ENCODE measurements at places on chromosomes 11 and 22.

GRCh38 chr22:43550024-43550620, 138.3 kb downstream of the MPPED1 start:
- DNase-seq = no peak

- no peak for DNase-seq
These were observed 1.0 kb downstream of the CABP4 start for GRCh38 chr11:67456068-67456705.

- DNase-seq = no peak
These were observed 50.1 kb upstream of the PHOX2A start for GRCh38 chr11:72293910-72294615.

DNA sequence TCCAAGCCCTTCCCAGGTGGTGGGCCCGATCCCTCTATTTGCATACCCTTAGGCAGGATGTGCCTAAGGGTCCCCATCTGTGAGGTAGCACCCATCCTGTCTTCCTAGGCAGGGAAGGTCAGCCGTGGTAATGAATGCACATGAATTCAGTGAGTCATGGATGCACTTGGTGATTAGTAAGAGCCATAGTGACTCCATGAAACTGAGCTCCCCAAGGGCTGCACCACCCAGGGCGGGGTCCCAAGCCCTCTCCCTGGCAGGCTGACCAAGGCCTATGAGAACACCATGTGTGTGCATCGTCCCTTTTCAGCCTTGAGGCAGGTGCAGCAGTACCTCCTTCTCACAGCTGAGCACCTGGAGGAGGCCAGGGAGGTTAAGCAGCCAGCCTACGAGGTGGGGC, 15.6 kb upstream of the SUSD2 start:
- no peak for DNase-seq

- DNase-seq = no peak
These were observed 37.8 kb downstream of the ZNF143 start for GRCh38 chr11:9498457-9499078.

DNA sequence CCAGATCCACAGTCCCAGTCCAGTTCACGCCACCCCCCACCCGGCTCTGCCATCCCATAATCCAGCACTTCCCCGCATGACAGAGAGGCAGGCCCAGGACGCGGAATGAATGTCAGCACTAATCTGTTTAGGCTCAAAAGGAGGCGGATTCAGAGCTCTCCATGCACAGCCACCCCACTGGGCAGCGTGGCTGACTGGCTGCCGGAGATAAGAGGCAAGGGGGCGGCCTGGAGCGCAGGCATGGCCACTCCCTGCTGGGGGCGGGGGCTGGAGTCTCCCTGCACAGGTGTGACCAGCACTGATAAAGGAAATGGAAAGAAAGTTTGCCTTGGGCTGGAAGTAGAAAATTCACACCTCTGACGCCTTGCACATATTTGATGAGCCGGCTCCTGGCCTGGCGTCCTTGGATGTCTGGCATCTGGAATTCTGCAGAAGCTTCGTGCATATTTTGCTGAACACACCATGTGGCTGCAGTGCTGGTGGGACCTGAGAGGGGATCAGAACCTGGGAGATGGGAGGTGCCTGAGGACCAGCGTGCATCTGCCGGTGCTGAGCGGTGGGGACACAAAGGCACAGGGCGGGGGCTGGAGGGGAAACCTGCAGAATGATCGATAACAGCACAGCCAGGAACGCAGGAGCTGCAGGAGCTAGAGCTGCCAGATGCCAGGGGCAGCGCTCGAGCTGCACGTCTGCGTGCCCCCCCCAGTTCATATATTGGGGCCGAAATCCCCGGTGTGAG, 344.4 kb downstream of the CTTN start:
- DNase-seq = no peak

- DNase-seq = no peak
These were observed 46.9 kb downstream of the MICAL2 start for GRCh38 chr11:12157241-12157661.

GRCh38 chr22:30326255-30326705, 461 bp downstream of the TBC1D10A start:
- DNase-seq = peak; percentile 22

DNA sequence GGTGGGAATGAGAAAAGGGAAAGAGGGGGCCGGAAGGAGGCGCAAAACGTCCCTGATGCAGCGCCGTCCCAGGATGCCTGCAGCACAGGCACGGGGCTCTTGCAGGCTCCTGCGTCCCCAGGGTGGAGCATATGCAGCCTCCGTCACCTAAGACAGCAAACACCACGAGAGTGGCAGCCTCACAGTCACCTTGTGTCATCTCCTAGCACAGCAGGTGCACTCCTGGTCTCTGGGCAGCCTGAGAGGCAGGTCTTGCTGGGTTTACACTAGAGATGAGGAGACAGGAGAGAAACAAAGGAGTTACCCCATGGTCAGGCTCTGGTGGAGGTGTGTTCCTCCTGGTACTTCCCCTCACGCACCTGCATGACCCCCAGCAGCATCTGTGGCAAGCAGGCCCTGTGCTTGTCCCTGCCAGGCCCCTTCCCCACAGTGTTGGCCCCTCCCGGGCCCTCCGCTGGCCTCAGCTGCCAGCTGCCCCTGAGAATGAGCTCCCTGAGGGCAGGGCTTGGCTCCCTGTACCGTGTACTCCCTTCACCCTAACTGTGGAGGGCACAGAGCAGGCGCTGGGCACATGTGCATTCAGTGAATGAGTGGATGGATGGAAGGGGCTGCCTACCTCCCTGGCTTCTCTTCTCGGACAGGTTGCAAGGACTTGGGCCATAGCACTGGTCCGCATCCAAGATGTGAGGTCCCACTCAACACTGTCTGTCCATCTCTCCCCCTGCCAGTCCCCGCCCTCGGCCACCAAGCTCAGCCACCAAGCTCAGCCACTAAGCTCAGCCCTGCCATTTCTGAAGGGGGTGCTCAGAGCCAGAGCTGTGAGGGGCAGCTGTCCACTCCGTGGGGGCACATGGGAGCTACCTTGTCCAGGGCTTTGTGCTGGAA, 988.6 kb downstream of the BRD1 start:
- DNase-seq = no peak

DNA sequence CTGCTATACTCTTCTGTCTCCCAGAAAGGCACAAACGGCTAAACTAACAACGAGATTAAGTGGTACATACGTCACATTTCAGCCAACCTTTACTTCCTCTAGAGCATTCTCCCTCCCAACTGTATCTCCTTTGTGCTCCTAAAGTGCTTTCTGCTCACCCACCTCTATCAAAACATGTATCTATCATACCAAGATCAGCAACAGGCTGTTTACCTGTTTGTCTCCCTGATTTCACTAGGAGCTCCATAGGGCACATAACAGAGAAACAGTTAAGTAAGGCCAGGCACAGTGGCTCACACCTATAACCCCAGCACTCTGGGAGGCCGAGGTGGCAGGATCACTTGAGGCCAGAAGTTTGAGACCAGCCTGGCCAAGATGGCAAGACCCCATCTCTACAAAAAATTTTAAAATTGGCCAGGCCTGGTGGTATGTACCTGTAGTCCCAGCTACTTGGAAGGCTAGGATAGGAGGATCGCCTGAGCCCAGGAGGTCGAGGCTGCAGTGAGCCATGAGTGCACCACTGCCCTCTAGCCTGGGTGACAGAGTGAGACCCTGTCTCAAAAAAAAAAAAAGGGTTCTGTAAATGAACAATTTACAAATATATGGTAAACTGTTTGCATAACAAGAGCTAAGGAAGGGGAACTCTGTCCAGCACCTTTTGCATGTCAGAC, 2.8 kb downstream of the NDUFC2 start:
- DNase-seq = no peak

DNA sequence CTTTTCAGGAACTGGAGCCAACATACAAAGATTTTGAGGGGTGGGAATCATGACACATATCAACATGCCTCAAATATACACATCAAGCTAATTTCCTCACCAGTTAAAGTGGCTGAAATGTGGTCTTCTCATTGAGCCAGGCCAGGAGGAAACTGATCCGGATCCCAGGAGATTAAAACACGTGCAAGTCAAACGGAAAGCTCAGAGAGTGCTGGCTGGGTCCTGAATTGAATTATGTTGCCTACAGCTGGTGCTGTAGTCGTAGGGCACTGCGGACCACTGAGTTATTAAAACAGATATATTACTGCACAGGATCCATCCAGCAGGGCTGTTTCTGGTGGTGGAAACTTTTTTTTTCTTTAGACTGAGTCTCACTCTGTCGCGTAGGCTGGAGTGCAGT, 14.1 kb upstream of the WNT7B start:
- no peak for DNase-seq

GRCh38 chr11:76320929-76321328, 60.0 kb downstream of the THAP12 start:
- DNase-seq = no peak

DNA sequence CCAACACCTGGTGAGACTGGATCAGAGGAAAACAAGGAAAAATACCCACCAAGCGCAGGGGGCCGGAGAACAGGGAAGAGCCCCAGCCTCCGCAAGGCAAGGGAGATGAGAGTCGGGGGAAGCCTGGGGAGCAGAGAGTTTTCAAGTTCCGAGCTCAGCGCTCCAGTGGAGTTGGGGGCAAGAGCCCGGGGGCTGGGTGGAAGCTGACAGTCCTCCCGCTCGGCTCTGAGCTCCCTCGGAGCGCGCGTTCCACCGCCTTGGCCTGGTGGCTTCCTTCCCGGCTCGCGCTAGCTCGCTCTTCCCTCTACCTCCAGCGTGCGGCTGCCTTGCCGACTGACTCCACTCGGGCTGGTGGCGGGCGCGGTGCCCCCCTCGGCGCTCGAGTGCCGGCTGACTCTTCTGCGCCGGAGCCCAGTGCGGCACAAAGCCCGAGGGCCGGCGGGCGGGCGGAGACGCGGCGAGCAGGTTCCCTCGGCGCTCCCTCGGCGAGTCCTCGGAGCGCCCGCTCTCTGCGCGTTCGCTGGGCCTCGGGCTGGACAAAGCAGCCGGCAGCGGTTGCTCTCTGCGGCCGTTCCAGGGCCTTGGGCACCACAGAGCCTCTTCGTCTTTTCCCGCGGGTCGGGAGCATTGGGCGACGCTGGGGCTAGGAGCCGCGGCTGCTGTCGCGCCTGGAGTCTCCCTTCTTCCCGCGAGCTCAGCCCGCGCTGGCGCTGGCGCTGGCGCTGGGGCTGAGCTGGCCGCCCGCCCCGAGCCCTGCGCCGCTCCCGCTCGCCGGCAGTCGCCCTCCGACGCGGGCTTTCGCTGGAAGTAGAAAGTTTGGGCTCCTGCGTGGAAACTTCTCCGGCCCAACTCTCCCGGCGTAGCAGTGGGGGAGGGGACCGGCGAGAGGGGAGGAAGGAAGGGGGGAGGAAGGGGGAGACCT, 1.0 kb downstream of the PAX6 start:
- DNase-seq = no peak

GRCh38 chr11:67680696-67681470, 6.5 kb upstream of the ALDH3B2 start:
- DNase-seq = no peak

DNA sequence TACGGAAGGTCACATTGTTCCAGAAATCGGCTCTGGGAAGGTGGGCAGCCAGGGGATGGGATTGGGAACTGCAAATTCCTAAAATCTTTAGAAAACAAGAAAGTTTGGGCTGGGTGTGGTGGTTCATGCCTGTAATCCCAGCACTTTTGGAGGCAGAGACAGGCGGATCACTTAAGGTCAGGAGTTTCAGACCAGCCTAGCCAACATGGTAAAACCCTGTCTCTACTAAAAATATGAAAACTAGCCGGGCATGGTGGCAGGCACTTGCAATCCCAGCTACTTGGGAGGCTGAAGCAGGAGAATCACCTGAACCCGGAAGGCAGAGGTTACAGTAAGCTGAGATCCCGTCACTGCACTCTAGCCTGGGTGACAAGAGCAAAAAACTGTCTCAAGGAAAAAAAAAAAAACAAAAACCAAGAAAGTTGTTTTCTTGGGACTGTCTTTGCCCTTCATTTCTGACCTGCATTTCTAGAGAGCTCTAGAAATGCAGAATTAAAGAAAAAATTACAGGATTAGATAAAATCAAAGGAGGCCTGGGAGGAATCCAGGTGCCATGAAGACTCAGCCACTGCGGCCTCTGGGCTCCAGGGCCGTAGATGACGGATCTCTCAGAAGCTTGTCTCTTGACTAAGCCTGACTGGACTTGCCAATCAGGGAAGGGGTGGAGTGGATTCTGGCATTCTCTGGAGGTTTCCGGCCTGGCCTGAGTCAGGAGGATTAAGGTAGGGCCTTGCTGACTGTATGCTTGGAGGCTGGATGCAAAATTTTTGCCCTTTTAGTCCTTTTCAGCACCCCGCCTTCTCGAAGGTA, 5.3 kb upstream of the MALAT1 start:
- DNase-seq = peak; percentile 16

- DNase-seq = no peak
These were observed 24.3 kb downstream of the KCNQ1OT1 start for GRCh38 chr11:2675540-2675939.

- DNase-seq = no peak
These were observed 579.7 kb upstream of the CCDC90B start for GRCh38 chr11:83865636-83866461.

- no peak for DNase-seq
These were observed 43.4 kb downstream of the PISD start for GRCh38 chr22:31618471-31619176.

- no peak for DNase-seq
These were observed 232.8 kb downstream of the LARGE1 start for GRCh38 chr22:33687464-33687863.

DNA sequence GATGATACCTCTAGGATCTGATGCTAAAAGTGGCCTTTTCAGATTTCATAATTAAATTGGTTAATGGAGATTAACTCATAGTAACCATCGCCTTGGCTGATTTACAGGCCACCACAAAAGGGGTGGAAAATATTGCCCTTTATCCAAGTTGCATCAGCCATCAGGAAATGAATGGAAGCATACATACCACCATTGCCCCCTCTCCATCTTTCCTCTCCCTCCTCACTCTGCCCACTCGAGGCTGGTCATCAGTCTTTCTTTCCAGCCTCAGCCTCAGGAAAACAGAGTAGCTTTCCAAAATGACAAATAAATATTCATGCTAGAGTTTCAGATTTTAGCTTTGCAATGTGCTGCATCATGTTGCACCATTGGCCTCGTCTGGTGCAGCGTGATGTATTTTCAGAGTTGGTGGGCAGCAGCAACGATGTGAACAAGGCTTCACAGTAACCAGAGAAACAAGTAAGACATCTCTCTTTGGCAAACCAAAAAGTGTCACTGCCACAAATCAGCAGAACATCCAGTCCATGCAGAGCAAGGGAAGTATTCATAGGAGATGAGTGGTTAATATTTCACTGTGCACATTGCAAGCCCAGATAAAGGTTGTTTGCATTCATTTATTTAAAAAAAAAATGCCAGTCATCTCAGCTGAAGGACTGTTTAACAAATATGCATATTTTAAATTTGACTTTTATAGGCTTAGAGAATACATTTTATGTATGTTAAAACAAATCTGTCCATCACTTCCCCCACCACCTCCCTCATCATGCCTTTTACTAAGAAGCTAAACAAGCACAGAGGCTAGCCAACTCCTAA, 136.7 kb upstream of the FAT3 start:
- no peak for DNase-seq

DNA sequence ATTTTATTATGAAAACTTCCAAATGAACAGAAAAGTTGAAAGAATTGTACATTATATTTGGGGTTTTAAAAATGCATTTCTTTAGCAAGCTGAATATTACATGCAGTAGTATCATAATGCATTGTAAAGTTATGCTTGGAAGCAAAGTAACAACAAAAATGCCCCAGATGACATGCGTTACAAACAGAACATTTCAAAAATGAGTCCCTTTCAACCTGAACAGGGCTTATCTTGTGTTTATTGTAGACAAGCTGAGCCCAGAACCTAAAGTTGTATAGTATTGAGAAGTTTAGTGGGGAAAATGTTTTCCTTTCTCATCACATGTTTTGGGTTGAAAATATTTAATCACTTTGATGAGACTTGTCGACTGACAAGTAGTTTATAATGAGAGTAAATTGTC, 68.8 kb downstream of the CECR2 start:
- no peak for DNase-seq

- DNase-seq = no peak
These were observed 14.7 kb downstream of the IGLL1 start for GRCh38 chr22:23565305-23565914.

- DNase-seq = no peak
These were observed 187.4 kb downstream of the MYO18B start for GRCh38 chr22:25929321-25929878.

Measured in CD4-positive, alpha-beta T cell treated with Interleukin-15 for 1 hour (primary cell).